ENCODE measurements at places on chromosomes 7 and 10.

DNA sequence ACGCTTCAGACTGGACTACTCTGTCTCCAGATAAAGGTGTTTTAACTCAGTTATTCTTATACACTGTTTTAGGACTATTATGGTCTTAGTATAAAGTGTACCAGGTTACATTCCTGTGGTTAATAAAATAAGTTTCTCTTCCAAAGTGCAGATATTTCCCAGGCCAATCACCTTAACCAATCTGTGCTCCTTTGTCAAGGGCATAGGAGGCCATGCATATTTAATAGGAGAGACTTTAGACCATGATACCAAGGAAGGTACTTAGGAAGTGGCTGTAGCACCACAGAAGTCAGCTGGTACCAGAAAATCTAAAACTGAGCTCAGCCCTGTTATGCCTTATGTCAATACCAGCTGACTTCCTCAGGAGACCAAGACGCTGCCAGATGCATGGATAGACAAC lies 226.5 kb upstream of the TMEM72 start:
- no peak for DNase-seq

- no peak for DNase-seq
Measured at GRCh38 chr7:29468196-29468595, 95.4 kb upstream of the PRR15 start.

DNA sequence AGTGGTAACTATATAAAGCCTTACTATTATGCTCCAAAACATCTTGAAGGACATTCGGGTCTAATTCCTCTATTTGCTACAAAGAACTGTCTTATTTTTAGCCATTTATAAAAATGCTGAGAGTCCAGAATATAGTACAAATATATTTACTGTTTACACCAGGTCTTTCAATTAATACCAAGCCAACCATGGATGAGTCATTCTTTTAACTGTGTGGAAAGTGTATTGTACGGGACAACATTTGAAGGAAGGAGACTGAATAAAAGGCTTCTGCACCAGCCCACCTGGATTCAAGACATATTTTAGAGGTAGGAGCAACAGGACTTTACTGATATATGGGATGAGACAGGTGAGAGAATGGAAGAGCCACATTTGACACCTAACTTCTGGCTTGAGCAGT lies 35.4 kb downstream of the MASTL start:
- DNase-seq = no peak

GRCh38 chr10:119867317-119867716 lies 5.3 kb downstream of the MCMBP start:
- no peak for DNase-seq

- no peak for DNase-seq
Measured at GRCh38 chr7:156109988-156110387, 297.7 kb upstream of the SHH start.

- no peak for DNase-seq
Measured at GRCh38 chr10:24210501-24210900, 1.6 kb downstream of the KIAA1217 start.

DNA sequence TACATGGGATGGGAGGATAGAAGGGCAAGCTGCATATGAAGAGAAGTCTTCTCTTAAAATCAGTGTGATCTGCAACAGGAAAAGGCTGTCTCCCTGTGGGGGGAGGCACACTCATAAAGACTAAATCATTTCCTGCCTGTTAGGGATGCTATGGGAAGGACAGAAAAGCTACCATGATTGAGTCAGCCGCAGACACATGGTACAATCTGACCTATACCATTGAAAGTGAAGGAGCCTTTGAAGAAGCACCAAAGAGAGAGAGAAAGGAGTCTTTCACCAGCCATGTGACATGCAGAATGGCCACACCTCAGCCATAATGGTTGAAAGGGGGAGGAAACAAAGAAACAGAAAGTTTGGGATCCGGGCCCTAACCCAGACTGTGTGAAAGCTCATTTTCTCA lies 29.1 kb downstream of the NUDCD3 start:
- no peak for DNase-seq

DNA sequence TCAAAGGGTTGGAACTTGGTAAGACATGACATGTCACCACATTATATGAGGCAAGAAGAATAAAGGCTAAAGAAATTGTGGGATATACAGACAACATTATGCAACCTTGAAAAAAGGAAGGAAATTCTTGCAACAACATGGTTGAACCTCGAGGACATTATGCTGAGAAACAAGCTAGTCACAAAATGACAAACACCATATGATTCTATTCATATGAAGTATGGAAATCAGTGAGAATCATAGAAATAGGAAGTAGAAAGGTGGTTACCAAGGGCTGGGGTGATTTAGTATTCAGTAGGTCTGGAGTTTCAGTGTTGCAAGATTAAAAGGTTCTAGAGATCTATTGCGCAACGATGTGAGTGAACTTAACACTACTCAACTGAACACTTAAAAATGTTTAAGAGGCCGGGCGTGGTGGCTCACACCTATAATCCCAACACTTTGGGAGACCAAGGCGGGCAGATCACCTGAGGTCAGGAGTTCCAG lies 126.9 kb upstream of the TBX20 start:
- no peak for DNase-seq

- DNase-seq = no peak
Measured at GRCh38 chr10:5814110-5815107, 1.2 kb upstream of the GDI2 start.

DNA sequence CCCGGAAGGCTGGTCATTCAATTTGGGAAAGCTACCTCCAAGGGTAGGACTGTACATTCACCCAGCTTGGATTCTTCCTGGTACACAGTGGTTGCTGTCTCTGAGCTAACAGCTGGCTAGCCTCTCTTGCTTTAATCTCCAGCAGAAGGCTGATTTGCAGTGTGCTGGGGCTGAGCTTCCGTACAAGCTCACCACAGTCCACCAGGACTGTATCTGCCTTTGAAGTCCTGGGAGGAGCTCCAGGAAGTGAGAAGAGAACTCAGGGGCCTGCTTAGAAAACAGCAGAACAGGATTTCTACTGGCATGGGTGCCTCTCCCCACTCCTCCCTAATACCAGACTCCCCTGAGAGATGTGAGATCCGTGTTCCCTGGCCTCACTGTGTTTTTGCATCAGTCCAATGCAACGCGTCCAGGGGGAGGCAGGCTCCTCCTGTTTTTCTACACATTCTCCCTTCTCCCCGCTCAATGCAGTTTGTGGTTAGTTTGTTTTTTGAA lies 6.6 kb downstream of the AFAP1L2 start:
- DNase-seq = no peak

- no peak for DNase-seq
Measured at GRCh38 chr7:90972906-90973550, 291.2 kb upstream of the FZD1 start.

DNA sequence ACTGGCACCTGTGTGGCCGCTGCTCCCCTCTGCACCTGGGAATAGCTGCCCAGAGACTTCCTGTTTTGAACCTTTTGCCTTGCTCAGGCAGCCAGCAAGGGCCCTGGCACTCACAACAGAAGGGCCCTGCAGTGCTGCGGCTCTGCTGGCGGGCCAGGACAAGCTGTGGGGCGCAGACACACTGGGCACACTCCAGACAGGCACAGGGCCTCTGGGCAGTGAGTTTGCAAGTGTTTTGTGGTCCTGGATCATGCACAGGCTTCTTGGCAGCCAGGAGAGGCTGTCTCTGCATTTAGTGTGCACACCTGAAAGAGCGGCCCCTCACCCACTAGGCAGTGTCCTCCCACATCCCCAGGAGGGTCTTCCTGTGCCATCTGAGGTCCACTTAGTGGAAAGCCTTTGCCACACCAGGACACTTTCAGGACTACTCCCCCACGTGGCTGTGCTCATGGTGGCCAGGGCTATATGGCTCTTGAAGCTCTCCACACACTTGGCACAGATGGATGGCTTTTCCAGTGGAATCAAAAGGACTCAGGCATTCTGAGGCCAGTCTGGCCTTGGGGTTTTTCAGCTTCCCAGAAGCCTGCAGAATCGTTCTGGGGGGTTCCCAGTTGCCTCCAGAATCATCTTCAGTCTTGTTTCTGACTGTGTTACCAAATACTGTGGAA lies 5.0 kb upstream of the ATP6V0E2 start:
- no peak for DNase-seq

DNA sequence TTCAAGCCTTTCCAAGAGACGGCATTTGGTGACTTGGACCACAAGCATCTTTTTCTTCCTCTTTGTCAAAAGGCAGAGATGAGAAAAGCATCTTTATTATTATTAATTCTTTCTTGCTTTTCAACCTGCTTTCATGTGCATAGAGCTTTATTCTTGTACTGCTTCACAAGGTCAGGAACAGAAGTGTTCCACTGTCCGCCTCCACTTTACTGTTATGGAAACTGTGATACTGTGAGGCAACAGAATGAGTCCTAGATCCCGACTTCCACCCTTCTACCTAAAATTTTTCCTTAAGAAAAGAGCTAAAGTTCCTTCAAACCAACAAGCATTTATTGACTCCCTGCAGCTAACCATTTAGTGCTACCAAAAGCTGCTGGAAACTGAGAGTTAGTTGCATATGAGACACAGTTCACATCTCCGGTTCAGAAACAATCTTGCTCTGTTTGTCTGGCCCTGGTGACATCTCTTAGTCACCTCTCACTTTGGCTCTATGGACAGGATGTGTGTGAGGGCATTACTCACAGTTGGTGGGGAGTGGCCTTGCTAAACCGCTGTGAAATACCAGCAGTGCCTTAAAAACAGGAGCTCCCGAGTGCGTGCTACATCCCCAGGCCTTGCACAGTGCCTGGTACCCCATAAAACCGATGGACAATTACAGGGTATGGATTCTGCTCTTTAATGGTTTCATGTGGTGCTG lies 77.1 kb upstream of the TRIL start:
- DNase-seq = no peak

GRCh38 chr7:77766801-77767605 lies 31.2 kb downstream of the TMEM60 start:
- DNase-seq = no peak

- no peak for DNase-seq
Measured at GRCh38 chr7:108026116-108026515, 23.2 kb upstream of the LAMB1 start.

GRCh38 chr7:77217474-77218185 lies 18.0 kb upstream of the FGL2 start:
- no peak for DNase-seq

GRCh38 chr10:92342796-92343195 lies 51.8 kb downstream of the MARCHF5 start:
- no peak for DNase-seq

DNA sequence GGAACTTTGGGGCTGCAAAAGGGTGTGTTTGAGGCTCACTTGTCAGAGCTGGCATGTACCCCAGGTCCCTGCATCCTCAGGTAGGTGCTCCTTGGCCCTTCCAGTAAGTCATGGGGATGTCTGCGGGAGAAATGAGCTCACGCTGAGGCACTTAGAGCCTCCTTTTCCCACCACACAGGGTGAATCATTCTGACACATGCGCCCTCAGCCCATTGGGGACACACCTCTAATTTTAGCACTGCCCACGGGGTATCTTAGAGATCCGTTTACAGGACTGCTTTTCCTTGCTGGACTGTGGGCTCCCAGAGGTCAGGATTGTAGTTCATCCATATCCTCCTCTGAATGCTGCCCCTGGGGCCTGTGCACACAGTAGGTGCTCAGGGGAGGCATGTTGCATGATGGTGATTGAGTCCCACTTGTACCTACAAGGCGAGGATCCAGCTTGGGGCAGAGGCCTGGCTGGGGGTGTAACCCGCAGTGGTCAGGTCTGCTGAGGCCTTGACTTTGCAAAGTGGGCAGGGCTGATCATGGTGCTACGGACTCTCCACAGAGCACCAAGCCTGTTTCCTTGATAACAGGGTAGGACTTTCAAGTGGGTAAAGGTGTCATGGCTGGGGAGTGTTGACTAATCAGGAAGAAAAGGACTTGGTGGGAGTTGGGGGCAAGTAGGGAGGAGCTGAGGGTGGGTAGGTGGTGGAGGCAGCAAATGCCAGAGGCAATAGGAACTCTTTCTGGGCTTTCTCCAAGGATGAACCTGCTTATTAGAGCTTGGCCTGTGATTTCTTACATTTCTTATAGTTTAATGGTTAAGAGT lies 5.8 kb downstream of the TSPAN15 start:
- DNase-seq = no peak

DNA sequence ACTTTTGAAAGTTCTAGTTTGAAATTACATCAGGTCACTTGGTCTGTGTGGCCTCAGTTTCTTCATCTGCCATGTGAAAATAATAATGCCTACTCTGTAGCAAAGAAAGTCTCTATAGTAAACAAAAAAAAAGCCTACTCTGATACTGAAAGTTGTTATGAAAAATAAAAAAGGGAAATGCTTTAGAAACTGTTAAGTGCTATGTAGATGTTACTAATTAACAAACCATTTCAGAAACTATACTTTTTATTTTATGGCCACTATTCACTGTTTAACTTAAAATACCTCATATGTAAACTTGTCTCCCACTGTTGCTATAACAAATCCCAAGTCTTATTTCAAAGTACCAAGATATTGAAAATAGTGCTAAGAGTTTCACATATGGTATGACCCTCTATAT lies 50.6 kb downstream of the CFTR start:
- no peak for DNase-seq

DNA sequence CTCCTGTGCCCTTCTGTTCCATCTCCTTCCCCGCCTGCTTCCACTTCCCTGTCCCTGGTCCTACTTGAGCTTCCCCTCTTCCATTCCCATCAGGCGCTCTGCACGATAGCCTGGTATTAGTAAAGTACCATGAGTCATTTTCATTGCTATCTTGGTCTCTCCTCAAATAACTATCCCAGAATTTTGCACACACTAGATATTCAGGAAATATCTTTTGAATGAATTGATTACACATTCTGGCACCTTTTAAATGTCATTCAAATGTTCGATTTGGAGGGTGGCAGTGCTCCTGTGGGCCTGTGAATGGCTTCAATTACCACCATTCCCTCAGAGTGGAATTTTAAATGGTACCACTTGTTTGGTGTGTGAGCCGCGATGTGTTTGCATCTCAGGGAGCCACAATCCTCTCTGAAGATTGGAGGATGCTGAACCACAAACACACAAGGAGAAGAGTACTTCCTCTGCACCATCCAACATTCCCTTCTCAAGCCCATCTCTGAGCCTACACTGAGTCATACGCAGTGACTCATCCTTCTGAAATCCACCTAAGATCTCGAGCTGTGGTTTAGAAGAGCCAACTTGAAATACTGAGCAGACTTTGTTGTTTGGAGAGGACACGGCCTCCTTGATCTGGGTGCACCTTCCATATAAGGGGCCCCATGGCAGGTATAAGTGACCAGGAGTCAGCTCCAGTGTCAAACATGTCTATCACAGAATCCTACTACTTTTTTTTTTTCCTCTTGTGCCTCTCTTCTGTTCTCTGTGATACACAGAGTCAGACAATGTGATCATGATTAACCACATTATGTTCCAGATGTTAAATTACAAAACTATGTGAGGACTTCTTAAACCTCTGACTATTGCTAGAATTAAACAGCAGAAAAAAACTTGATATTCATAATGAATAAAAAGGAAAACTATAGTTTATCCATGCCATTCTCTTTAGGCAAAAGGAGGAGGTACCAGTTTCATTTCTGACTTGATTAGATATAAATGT lies 81.9 kb downstream of the BMPER start:
- DNase-seq = no peak

- DNase-seq = no peak
Measured at GRCh38 chr10:71112138-71112785, 100.1 kb upstream of the UNC5B start.

DNA sequence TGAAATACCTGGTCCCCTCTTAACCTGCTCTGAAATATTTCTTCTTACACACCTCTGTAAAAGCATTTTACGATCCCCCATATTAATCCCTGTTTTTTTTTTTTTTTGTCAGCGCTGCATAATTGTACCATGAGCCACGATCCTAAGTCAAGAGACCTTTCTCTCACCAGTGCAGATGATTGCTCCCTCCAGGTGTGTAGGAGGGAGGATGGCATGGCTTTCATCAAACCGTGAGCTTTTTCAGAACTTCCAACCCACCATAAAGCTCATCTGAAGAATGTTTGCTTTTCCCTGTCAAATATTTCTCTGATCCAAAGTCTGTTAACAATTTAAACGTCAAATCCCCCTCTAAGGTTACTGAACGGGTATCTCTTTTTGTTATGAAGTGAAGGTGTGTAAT lies 28.2 kb upstream of the SEPHS1 start:
- no peak for DNase-seq

Data from activated T-cell treated with anti-CD3 and anti-CD28 coated beads for 4 hours (primary cell).